ENCODE measurements at places on chromosomes 3 and 15.

DNA sequence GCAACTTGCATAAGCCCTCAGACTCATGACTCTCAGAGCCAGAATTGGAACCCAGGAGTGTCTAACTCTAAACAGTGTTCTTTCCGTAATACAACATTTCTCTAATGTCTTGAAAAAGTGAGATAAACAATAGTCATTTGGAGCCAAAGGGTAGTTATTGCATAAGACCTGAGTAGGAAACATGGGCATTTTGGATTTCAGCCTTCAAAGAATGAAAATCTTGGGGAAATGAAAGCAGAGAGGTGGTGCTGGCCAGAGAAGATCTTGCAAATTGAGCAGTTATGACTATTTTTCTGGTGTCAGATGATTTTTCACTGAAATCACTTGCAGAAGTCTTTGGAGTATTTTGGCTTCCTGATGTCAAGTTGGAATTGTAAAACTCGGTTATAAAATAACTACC lies 379.4 kb downstream of the DIPK2A start:
- no peak for DNase-seq

GRCh38 chr3:149401926-149402310 lies 24.5 kb upstream of the TM4SF1 start:
- DNase-seq = no peak

- no peak for DNase-seq
Observed at GRCh38 chr3:52109611-52110301, 44.5 kb downstream of the POC1A start.

DNA sequence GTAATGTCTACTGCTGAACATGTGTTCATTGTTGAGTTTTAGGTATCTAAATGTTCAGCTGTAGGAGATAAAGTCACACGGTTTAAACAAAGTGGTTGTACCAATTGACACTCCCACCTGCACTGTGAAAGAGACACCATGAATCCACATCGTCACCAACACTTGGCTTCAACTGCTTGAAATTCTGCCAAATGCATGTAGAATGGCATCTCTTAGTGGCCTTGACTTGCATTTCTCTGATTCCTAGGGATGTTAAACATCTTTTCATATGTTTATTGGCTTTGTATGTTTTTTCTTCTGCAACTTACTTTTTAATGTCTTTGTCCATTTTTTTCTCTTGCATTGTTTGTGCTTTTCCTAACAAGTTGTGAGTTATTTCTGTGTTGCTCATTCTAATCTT lies 43.4 kb downstream of the RPLP1 start:
- no peak for DNase-seq

GRCh38 chr3:189360291-189360690 lies 188.5 kb downstream of the TPRG1 start:
- no peak for DNase-seq

- DNase-seq = no peak
Observed at GRCh38 chr3:136516656-136517055, 235.5 kb downstream of the STAG1 start.

DNA sequence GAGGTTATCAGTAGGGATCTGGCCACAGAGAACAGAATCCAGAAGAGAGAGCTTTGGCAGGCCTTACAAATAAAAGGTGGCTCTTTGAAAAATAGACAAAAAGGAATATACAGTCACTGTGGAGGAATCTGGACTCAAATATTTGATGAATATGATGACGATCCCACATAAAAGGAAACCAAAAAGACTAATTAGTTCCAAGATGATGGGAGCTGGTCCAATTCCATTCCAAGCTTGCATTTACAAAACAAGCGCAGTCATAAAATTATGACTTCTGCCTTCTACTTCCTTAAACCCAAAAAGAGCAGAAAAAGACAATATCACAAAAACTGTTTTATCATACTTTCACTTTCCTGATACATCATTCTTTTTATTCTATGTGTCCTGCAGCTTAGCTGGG lies 285.8 kb downstream of the DIPK2A start:
- DNase-seq = no peak

- DNase-seq = no peak
Observed at GRCh38 chr15:29736012-29736743, 86.1 kb downstream of the TJP1 start.

DNA sequence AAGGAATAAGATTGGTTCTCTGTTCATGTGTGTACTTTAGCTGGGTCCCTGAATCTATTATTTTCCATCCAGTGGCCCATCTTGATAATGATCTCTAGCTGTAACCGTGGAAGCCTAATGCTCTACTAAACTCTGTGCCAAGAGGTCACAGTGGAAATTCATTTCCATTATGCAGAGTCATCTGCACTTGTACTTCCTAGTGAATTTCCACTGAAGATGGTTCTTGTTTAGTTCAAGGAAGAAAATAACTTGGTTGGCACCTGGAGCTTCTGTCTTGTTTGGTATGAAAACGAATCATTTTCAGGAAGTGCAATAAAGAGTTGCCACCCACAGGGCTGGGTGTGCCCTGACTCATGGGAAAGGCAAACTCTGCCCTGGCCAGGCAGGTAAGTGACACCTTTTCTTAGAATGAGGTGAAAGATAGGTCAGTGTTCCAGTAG lies 10.3 kb downstream of the LPP start:
- no peak for DNase-seq
